ENCODE measurements at places on chromosomes 1 and 21. TPM values are rescaled to one million over a fixed set of nuclear protein-coding genes. Genes with fewer than 3 reads are reported as not detected.
A peak's percentile ranks its signal among the peaks of the same experiment; 100 is the strongest.

DNA sequence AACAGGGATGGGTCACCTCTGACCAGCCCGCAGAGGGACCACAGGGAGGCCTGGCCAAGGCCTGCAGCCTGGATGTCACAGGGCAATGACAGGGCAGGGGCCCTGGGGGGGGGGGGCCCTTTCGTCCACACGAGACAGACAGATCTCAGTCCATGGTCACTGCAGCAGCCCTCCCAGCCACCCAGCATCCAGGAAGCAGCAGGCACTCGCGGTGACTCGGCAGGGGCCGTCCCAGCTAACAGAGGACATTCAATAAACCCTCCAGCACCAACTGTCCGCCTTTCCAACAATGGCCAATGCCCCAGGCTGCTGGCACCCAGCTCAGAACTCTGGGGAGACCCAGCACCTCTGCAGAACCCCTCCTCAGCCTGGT lies 32.9 kb downstream of the MEGF6 start:
- DNase-seq: no peak

The TCEA3 gene
- 278 TPM for polyA plus RNA-seq

GRCh38 chr1:95437781-95438180 lies 203.8 kb downstream of the RWDD3 start:
- DNase-seq: no peak

GRCh38 chr1:219549215-219549614 lies 63.7 kb downstream of the ZC3H11B start:
- no peak for DNase-seq

- DNase-seq: no peak
Measured at GRCh38 chr1:212301580-212301979, 16.4 kb downstream of the PPP2R5A start.

DNA sequence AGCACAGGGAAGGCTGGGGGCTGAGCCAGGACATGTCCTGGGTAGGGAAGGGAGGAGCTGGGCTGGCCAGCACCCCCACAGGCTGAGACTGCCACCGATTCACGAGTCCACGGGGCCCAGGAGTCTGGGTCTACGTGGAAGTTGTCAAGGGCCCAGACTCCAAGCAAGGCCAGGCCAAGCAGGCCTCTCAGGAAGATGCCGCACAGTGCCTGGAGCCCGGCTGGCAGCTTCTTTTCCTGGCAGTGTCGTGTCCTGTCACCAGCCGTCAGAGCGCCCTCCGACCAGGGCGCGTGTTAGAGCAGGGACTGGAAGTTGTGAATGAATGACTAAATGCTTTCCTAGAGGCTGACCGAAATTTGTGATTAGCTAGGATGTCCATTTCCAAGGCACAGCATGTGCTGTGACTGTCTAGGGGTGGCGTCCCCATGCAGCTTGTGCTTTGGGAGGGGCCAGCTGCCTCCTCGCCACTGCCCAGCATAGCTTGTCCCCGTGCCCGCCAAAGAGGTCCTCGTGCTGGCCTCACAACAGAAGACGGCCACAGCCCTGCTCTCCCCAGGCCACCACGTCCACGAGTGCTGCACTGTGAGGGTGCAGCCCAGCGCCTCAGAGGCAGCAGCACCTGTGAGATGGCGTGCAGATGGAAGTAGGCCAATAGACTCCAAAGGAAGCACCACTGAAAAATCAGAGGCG lies 147.4 kb upstream of the COL6A1 start:
- DNase-seq: no peak

DNA sequence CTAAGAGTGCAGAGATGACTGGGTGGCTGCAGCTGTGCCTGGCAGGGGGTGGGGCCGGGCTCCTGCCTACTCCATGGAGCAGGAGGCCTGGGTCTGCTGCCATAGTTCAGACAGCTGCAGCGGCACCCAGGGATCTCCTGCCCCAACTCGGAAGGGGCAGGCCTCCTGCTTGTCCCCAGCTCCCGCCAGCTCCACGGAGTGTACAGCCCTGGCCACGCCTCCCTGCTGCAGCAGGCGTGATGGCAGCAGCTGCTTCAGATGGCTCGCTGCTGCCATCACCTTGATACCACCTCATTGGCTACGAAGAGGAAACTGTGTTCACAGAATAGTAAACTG lies 35.9 kb downstream of the ACTL8 start:
- no peak for DNase-seq

GRCh38 chr1:220189750-220190347 lies 82.4 kb downstream of the RAB3GAP2 start:
- peak; percentile 46 for DNase-seq

The TMOD4 gene
- polyA plus RNA-seq: 8.0 TPM

DNA sequence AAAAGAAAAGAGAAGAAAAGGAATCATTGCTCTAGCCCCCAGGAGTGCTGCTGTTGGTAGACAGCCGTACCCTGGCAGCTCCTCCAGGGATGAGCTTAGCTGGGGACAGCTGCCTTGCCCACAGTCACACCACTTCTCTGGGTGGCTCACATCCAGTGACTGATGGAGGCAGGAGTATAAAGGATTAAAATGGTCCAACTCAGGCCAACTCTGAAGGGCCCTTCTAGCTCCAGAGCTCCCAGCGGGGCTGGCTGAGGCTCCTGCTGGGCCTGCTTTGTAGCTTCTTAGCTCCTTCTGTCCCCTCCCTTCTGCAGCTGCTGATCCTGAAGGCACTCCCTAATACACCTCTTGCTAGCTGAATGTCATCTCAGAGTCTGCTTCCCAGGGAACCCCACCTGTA lies 4.4 kb downstream of the CITED4 start:
- DNase-seq: peak; percentile 48

DNA sequence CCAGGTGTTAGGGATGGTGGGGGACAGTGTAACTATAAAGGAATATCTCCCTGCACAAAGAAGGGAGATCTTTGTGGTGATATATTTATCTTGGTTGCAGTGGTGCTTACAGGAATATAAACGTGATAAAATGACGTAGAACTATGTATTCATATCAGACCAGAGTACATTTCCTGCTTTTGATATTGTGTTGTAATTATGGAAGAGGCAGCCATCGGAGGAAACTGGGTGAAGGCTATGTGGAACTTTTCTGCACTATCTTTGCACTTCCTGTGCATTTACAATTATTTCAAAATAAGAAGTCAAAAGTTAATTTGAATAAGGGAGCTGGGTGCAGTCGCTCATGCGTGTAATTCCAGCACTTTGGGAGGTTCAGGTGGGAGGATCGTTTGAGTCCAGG lies 37.6 kb downstream of the NDUFS5 start:
- no peak for DNase-seq

DNA sequence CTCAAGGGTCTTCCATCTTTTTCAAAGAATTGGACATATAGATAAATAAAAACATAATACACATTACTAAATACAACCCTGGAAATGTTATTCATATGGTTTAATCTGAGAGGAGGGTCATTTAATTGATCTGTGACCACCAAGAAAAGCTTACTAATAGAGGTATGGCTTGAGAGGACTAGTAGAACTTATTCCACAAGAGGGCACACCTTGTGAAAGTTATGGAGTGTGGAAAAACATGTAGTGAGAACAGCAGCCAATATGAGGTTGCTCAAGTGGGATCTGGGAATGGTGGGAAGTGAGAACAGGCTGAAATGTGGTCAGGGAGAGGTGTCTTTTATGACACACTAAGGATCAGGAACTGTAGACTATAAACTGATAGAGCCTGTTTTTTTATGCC lies 973.5 kb upstream of the B3GALT2 start:
- no peak for DNase-seq

DNA sequence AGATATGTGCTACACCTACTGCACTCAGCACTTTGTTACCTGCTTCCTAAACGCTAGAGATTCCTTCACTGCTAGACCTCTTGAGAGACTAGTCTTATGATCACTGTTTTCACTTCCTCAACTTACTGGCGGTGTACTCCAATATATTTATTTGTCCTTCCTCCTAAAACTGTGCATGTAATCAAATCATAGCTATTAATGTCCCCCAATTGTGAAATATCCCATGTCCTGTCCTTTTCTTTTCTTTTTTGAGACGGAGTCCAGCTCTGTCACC lies 3.4 kb downstream of the SOAT1 start:
- DNase-seq: no peak

- DNase-seq: peak; percentile 63
Measured at GRCh38 chr1:202144402-202145067, at the start of gene ARL8A. Gene ARL8A, minus strand, starts transcription at chr1:202144737. Its CDS starts 165 bp downstream, at chr1:202144572.

The MPZ gene
- 14.0 TPM for polyA plus RNA-seq

The GLUL gene
- 331 TPM for polyA plus RNA-seq

GRCh38 chr1:36513676-36514473 lies 31.2 kb upstream of the CSF3R start:
- DNase-seq: no peak

GRCh38 chr1:201783572-201783971 lies 45.4 kb upstream of the IPO9 start:
- no peak for DNase-seq

GRCh38 chr1:226603858-226604559 lies 55.4 kb downstream of the STUM start:
- no peak for DNase-seq

The APCS gene
- polyA plus RNA-seq: not detected

- no peak for DNase-seq
Measured at GRCh38 chr21:39951183-39952101, 84.2 kb downstream of the PCP4 start.

DNA sequence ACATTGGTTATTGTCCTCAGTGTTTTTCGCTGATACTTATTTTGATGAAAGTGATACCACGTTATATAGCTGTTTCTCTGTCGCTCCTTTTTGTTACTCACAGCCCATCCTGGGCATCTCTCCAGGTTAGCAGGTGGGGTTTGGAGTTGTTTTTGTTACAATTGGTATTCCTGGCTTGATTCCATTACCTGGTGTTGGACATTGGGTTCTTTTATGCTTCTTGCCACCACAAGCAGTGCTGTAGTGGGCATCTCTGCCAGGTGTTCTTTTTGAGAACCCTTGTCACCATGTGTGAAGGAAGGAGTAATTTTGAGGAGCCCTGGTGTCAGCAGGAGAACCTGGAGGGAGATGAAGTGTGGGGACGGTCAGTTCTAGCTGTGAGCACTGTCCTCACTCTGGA lies 47.5 kb upstream of the PWP2 start:
- DNase-seq: no peak

DNA sequence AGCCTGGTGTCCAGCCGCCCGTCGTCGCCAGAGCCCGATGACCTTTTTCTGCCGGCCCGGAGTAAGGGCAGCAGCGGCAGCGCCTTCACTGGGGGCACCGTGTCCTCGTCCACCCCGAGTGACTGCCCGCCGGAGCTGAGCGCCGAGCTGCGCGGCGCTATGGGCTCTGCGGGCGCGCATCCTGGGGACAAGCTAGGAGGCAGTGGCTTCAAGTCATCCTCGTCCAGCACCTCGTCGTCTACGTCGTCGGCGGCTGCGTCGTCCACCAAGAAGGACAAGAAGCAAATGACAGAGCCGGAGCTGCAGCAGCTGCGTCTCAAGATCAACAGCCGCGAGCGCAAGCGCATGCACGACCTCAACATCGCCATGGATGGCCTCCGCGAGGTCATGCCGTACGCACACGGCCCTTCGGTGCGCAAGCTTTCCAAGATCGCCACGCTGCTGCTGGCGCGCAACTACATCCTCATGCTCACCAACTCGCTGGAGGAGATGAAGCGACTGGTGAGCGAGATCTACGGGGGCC lies 1.2 kb downstream of the OLIG2 start:
- no peak for DNase-seq

DNA sequence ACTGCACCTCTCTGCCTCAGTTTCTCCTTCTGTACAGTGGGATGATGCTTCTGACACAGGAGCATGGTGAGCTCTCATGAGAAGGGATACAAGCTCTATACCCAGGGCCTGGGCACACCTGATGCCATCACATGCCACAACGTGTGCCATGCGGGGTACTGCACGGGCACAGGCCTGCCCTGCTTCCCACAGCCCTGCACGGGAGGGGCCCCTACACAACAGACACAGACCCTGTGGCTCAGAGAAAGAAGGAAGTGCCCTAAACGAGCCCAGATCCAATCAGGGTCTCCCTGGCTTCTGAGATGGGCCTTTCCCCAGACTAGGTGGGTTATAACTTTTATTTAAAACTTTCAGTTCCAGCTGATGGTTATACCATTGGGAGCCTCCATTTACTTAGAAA lies 24.6 kb downstream of the C2CD2 start:
- DNase-seq: no peak

- DNase-seq: no peak
Measured at GRCh38 chr1:117672756-117673155, 66.9 kb downstream of the TENT5C start.

- DNase-seq: no peak
Measured at GRCh38 chr1:81695741-81696140, 105.0 kb upstream of the ADGRL2 start.

GRCh38 chr1:67332653-67333529 lies 25.2 kb downstream of the IL12RB2 start:
- DNase-seq: no peak

Data from muscle of back (tissue), 13 donors.